B cell (primary cell): ENCODE measurements at places on chromosomes 3 and 15.

- H3K4me3 ChIP-seq, result no peak overlapping the region
- no peaks in the 10 kb centered on the region for H3K4me1 ChIP-seq
- no peaks in the 10 kb centered on the region for H3K27me3 ChIP-seq
- H3K36me3 ChIP-seq, result no peaks in the 10 kb centered on the region
- H3K27ac ChIP-seq, result no peak overlapping the region
Observed at GRCh38 chr3:69686056-69686455, 53.2 kb upstream of the MITF start.

- no peak for DNase-seq
- no peak overlapping the region for H3K4me3 ChIP-seq
- no peak overlapping the region for H3K27ac ChIP-seq
- H3K36me3 ChIP-seq, result no peaks in the 10 kb centered on the region
- H3K27me3 ChIP-seq, result no peaks in the 10 kb centered on the region
- H3K4me1 ChIP-seq, result no peaks in the 10 kb centered on the region
Observed at GRCh38 chr3:83890039-83890762, 1068.6 kb upstream of the CADM2 start.

GRCh38 chr3:129161860-129162271, 1.0 kb upstream of the ISY1 start:
- peak overlapping the region; percentile 99 for H3K27ac ChIP-seq
- no peaks in the 10 kb centered on the region for H3K27me3 ChIP-seq
- H3K4me3 ChIP-seq, result peak overlapping the region; percentile 83
- DNase-seq, result peak; percentile 56
- H3K36me3 ChIP-seq, result peaks cover 28% of the 10 kb centered on the region
- peaks cover 18% of the 10 kb centered on the region for H3K4me1 ChIP-seq

- H3K27ac ChIP-seq, result no peak overlapping the region
- no peaks in the 10 kb centered on the region for H3K4me1 ChIP-seq
- H3K27me3 ChIP-seq, result peaks cover 21% of the 10 kb centered on the region
Observed at GRCh38 chr15:68550498-68551295, 28.1 kb upstream of the CORO2B start.

- no peaks in the 10 kb centered on the region for H3K36me3 ChIP-seq
- H3K27me3 ChIP-seq, result no peaks in the 10 kb centered on the region
- H3K4me1 ChIP-seq, result peaks cover 9% of the 10 kb centered on the region
- DNase-seq, result no peak
- no peak overlapping the region for H3K4me3 ChIP-seq
- H3K27ac ChIP-seq, result no peak overlapping the region
Observed at GRCh38 chr3:46484911-46485778, 12.6 kb upstream of the RTP3 start.

GRCh38 chr15:38378161-38378560, 75.8 kb upstream of the FAM98B start:
- H3K4me1 ChIP-seq, result no peaks in the 10 kb centered on the region
- H3K4me3 ChIP-seq, result no peak overlapping the region
- no peak overlapping the region for H3K27ac ChIP-seq
- no peaks in the 10 kb centered on the region for H3K27me3 ChIP-seq
- no peaks in the 10 kb centered on the region for H3K36me3 ChIP-seq
- DNase-seq, result no peak

GRCh38 chr15:38746211-38746610, 181.6 kb upstream of the RASGRP1 start:
- H3K27ac ChIP-seq, result no peak overlapping the region
- no peaks in the 10 kb centered on the region for H3K36me3 ChIP-seq
- peaks cover 2% of the 10 kb centered on the region for H3K27me3 ChIP-seq

DNA sequence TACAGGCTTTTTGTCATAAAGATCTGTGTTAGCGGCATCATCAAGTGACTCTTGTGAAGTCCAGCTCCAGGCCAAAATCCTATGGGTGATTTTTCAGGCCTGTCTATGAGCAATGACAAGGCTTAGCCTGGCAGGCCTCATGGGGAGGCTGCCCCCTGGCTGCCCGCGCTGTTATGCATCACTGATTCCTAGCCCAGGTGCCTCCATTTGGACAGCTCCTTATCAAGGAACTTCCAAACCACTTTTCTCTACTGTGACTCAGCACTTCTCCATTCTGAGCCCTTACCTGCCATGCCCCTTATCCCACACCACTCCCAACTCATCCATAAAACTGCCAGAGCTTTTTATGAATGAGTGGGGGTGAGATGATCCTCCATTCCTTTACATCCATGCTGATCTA, 91.5 kb upstream of the C3orf80 start:
- no peaks in the 10 kb centered on the region for H3K36me3 ChIP-seq
- DNase-seq, result no peak
- no peak overlapping the region for H3K27ac ChIP-seq
- peaks cover 4% of the 10 kb centered on the region for H3K4me1 ChIP-seq
- no peaks in the 10 kb centered on the region for H3K27me3 ChIP-seq

- no peak for DNase-seq
- no peaks in the 10 kb centered on the region for H3K36me3 ChIP-seq
- no peaks in the 10 kb centered on the region for H3K27me3 ChIP-seq
Observed at GRCh38 chr3:149493315-149494021, 19.0 kb downstream of the TM4SF4 start.

GRCh38 chr3:73868688-73869315, 244.1 kb upstream of the PDZRN3 start:
- H3K27ac ChIP-seq, result no peak overlapping the region
- H3K4me3 ChIP-seq, result no peak overlapping the region
- DNase-seq, result no peak
- no peaks in the 10 kb centered on the region for H3K4me1 ChIP-seq

GRCh38 chr3:17194116-17194515, 309.4 kb downstream of the PLCL2 start:
- no peaks in the 10 kb centered on the region for H3K27me3 ChIP-seq
- DNase-seq, result no peak

GRCh38 chr3:136512381-136512780, 239.8 kb downstream of the STAG1 start:
- no peak for DNase-seq
- peaks cover 2% of the 10 kb centered on the region for H3K36me3 ChIP-seq
- no peaks in the 10 kb centered on the region for H3K4me1 ChIP-seq
- H3K4me3 ChIP-seq, result no peak overlapping the region
- no peaks in the 10 kb centered on the region for H3K27me3 ChIP-seq

GRCh38 chr3:187565701-187566100, 104.5 kb downstream of the SST start:
- peaks cover 5% of the 10 kb centered on the region for H3K27me3 ChIP-seq
- no peaks in the 10 kb centered on the region for H3K36me3 ChIP-seq

DNA sequence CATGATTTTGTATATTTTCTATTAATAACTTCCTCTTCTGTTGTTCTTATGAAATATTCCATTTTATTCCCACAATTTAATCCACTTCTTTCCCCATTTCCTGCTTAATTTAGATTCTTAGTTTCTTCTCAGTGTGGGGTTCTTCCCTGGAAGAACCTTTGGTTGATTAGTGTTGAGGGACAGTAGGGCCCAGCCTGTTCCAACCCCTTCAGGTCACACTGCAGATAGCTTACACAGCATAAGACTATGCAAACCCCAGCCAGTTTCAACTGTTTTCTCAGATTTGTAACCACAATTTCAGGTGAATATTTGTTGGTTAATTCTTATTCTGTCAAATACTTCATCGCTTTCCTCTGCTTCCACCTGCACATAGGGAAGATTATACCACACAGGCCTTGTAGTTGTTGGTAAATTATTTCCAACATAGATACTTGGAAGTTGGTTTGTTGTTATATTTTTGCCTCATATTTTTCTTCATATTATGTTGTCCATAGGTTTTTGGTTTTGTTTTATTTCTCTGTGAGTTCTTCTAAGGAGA, 34.7 kb downstream of the AADACL2 start:
- no peak overlapping the region for H3K27ac ChIP-seq
- H3K4me1 ChIP-seq, result no peaks in the 10 kb centered on the region
- no peak for DNase-seq
- no peaks in the 10 kb centered on the region for H3K27me3 ChIP-seq
- H3K4me3 ChIP-seq, result no peak overlapping the region

GRCh38 chr3:158842976-158843375, 41.1 kb downstream of the MFSD1 start:
- no peaks in the 10 kb centered on the region for H3K4me1 ChIP-seq
- H3K27me3 ChIP-seq, result no peaks in the 10 kb centered on the region
- H3K4me3 ChIP-seq, result no peak overlapping the region
- no peaks in the 10 kb centered on the region for H3K36me3 ChIP-seq

DNA sequence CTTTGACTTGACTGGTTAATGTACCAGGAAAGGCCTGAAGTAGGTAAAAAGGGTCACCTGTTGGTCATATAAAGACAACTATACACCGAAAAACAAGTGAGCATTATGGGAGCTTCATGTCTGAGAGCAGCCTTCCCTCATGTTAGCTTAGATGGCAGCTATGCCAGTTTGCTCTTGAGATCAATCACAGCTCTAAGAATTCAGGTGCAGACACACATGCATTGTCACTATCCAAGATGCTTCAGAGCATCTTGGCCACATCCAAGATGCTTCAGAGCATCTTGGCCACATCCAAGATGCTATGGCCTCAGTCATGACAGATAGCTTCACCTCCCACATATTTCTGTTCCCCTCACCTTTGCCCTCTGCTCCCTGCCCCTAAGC, 15.5 kb downstream of the ZNF80 start:
- H3K27me3 ChIP-seq, result no peaks in the 10 kb centered on the region
- peaks cover 2% of the 10 kb centered on the region for H3K36me3 ChIP-seq
- H3K27ac ChIP-seq, result peak overlapping the region; percentile 80
- peaks cover 68% of the 10 kb centered on the region for H3K4me1 ChIP-seq

GRCh38 chr15:69134791-69135190, 25.6 kb upstream of the GLCE start:
- peaks cover 4% of the 10 kb centered on the region for H3K4me1 ChIP-seq
- no peak for DNase-seq
- no peak overlapping the region for H3K4me3 ChIP-seq

DNA sequence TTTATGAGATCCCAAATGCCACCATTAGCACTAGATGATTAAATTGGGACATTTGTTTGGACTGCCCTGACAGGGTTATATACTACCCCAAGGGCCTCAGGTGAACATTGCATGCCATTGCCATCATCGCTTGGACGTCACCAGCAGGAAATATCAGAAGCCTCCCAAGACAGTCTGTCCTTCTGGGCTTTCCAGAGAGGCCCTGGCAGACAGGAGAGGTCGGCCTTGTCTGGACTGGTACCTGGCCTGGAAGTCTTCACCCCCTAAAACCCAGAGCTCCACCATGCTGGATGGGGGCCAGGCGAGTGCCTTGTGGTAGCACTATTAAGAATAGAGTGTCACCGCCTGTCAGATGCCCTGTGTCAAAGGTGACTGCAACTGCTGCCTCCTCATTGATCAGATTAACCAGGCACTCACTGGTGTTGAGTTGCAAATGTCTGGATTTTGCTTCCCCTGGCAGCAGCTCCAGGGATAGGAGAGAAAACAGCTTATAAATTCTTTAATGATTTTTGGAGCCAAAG, 324.1 kb upstream of the RASGRP1 start:
- no peak for DNase-seq
- no peaks in the 10 kb centered on the region for H3K27me3 ChIP-seq
- H3K4me3 ChIP-seq, result no peak overlapping the region
- H3K27ac ChIP-seq, result no peak overlapping the region

GRCh38 chr3:72663429-72663828, 184.8 kb downstream of the SHQ1 start:
- H3K27ac ChIP-seq, result no peak overlapping the region
- no peaks in the 10 kb centered on the region for H3K27me3 ChIP-seq
- no peak for DNase-seq
- no peaks in the 10 kb centered on the region for H3K36me3 ChIP-seq
- H3K4me1 ChIP-seq, result no peaks in the 10 kb centered on the region

GRCh38 chr15:58918239-58918638, 15.2 kb downstream of the SLTM start:
- peaks cover 11% of the 10 kb centered on the region for H3K36me3 ChIP-seq
- no peak overlapping the region for H3K27ac ChIP-seq
- no peak overlapping the region for H3K4me3 ChIP-seq
- no peak for DNase-seq
- H3K27me3 ChIP-seq, result no peaks in the 10 kb centered on the region

DNA sequence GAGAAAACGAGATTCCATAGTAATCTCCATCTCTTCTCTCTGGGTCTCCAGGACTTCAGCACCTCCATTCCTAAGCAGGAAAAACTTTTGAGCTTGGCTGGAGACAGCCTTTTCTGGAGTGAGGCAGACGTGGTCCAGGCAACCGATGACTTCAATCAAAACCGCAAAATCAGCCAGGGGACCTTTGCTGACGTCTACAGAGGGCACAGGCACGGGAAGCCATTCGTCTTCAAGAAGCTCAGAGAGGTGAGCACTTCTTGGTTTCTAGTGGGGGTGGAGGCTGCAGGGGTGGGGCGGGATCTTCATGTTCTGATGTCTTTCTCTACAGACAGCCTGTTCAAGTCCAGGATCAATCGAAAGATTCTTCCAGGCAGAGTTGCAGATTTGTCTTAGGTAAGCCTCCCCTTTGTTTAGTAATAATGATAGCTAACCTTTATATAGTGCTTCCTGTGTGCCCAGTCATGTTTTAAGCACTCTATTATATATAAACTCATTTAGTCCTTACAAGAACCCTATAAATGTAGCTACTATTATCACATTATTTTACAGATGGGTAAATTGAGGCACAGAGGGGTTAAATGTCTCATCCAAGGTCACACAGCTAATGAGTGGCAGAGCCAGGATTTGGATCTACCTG, 35.0 kb upstream of the TATDN2 start:
- H3K27ac ChIP-seq, result no peak overlapping the region
- peaks cover 24% of the 10 kb centered on the region for H3K36me3 ChIP-seq
- no peak overlapping the region for H3K4me3 ChIP-seq
- no peaks in the 10 kb centered on the region for H3K27me3 ChIP-seq
- H3K4me1 ChIP-seq, result peaks cover 30% of the 10 kb centered on the region

GRCh38 chr3:14413381-14414071, 11.1 kb downstream of the SLC6A6 start:
- DNase-seq, result peak; percentile 53
- no peak overlapping the region for H3K4me3 ChIP-seq
- H3K36me3 ChIP-seq, result peaks cover 4% of the 10 kb centered on the region
- H3K4me1 ChIP-seq, result peaks cover 11% of the 10 kb centered on the region
- no peaks in the 10 kb centered on the region for H3K27me3 ChIP-seq

DNA sequence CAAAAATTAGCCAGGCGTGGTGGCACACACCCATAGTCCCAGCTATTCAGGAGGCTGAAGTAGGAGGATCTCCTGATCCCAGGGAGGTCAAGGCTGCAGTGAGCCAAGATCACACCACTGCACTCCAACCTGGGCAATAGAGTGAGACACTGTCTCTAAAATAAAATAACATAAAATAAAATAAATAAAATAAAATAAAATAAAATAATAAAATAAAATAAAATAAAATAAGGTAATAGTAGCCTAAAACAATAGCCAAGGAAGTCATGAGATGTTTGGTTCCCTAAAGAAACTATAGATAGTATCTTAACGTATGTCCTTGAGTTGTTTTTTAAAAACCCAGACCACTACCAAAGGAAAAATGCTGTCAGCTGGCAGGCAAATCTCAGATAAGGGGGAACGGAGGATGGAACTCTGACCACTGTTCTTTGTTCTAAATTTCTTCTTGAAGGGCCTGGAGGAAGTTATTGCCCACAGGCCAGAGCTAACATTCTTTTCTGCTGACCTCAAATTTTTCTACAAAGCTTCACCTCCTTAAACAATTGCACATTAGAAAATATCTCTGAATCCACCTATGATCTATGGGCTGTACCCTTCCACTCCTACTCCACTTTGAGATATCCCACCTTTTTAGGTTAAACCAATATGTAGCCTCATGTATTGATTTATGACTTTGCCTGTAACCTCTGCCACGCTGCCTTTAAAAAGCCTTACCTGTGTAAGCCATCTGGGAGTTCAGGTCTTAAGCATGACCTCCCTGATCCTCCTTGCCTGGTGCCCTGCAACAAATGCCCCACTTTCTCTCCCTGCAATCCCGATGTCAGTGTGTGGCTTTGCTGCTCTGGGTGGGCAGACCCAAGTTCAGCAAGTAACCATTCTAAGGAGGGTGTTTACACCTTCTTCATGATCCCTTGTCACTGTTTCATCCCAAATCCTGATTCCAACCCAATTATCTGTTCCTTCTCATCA, 126.2 kb upstream of the BHLHE40 start:
- peaks cover 15% of the 10 kb centered on the region for H3K4me1 ChIP-seq
- peaks cover 2% of the 10 kb centered on the region for H3K36me3 ChIP-seq
- H3K27me3 ChIP-seq, result no peaks in the 10 kb centered on the region
- no peak for DNase-seq
